Right cardiac atrium (tissue), 5 donors: ENCODE measurements at places on chromosomes 1 and 21.

- DNase-seq, result no peak
Measured at GRCh38 chr1:159341736-159342135, 39.6 kb downstream of the FCER1A start.

GRCh38 chr1:152901631-152902030, 6.7 kb upstream of the IVL start:
- DNase-seq, result no peak

- no peak for DNase-seq
Measured at GRCh38 chr1:116408803-116409720, 36.0 kb downstream of the ATP1A1 start.

- DNase-seq, result peak; percentile 10
Measured at GRCh38 chr21:46112725-46113215, 14.9 kb downstream of the COL6A2 start.

- no peak for DNase-seq
Measured at GRCh38 chr1:203506858-203507626, 13.1 kb downstream of the OPTC start.

- no peak for DNase-seq
Measured at GRCh38 chr1:243765676-243766075, 84.4 kb downstream of the AKT3 start.

DNA sequence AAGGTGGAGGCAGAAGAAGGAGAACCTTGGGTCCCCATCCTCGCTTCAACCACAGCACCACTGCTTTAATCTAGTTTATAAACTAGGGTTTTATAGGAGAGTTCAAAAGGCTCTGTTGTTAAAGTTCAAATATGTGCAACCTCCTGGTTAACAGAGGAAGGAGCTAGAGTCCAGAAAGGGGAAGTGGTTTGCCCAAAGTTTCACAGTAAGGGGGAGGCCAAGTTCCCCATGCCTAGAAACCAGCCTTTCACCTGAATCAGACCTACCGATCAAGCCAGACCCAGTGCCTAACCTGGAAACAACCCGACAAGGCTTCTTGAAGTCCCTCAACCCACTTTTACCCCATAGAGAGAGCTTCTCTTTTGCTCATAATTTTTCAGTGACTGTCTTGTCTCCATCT, 106.5 kb downstream of the PLPP3 start:
- DNase-seq, result no peak
